ENCODE measurements at places on chromosomes 2 and 18.

DNA sequence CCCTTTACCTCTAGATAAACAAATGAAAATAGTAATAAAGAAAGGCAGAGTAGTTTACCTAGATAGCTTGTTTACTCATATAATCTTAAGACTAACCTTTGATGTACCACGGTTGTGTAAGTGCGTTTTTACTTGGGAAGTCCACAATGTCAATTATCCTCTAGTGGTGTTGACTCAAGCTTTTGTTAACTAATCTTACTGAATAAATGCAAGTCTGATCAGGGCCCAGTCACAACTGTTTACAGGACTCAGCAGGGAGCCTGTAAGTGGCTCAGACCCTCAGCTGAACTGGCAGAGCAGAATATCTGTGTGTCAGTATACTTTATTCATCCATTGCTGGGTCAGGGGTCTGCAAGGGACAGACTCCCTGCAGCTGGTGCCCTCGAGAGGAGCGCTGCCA, 98.1 kb upstream of the ACAA2 start:
- DNase-seq, result peak; percentile 17

DNA sequence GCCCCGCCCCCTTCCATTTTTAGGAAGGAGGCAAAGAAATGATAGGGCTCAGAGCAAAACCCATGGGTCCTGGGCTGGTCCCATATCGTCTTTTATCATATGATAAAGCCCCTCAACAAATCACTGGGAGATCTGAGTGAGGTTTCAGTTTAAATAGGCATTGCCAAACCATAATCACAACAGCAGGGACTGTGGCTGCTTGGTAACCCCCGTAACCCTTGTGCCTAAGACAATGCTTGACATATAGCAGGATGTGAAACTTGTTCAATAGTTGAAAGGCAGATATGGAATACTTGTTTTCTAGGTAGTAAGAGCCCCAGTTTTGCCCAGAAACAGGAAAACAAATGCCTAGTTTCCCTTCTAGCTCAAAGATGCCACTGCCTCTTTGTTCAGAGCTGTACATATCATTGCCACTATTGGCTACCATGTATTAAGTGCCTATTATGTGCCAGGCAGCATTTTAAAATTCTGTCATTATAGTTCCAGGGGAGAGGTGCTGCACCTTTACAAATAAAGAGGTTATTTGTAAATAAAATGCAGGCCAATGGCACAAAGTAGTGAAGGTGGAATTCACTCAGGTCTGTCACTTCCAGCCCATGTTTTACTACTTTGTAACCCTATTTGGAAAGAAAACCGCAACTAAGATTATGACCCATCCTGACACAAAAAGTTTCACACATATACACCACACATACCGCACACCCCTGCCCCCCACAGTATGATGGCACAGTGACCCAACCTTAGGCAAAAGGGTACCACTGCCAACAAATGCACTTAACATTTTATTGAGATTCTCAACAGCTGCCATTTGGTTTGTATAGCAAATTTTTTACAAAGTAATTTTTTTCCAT, 14.2 kb downstream of the NAGK start:
- DNase-seq, result no peak

- no peak for DNase-seq
Measured at GRCh38 chr18:6441200-6441599, 26.5 kb upstream of the L3MBTL4 start.

- no peak for DNase-seq
Measured at GRCh38 chr2:67600222-67600871, 203.2 kb downstream of the ETAA1 start.

DNA sequence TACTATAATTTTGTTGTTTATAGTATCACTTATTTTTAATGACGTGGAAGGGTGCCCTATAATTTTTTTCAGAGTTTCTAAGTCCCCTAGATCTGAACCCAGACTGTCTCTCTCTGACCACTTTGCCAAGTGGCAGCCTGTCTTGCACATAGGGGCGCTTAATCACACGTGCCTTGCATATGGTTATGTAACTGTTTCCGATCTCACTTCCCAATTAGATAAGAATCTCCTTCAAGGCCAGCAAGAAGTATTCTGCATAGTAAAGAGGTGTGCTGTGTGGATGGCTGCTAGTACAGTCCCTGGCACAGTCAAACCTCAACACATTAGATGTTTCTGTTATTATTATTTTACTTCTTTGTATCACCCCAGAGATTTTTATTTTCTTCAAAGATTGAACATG, 197.8 kb upstream of the SIX2 start:
- DNase-seq, result no peak

DNA sequence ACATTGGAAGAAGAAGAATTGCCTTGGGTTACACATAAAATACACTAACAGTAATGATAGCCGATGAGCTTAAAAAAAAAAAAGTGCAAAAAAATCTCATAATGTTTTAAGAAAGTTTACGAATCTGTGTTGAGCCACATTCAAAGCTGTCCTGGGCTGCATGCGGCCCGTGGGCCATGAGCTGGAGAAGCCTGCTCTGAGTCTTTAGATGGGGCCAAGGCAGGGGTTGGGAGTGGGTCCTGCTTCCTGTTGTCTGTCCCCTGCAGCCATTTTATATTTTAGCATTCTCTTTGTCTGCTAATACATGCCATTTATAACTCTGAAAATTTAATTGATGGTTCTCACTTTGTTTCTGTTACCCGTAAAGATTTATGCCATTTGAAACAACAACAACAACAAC, 93.2 kb downstream of the EPC2 start:
- no peak for DNase-seq

- DNase-seq, result no peak
Measured at GRCh38 chr18:40868110-40868858, 1086.8 kb upstream of the PIK3C3 start.

GRCh38 chr2:132419235-132419634, 2.6 kb downstream of the GPR39 start:
- DNase-seq, result no peak

DNA sequence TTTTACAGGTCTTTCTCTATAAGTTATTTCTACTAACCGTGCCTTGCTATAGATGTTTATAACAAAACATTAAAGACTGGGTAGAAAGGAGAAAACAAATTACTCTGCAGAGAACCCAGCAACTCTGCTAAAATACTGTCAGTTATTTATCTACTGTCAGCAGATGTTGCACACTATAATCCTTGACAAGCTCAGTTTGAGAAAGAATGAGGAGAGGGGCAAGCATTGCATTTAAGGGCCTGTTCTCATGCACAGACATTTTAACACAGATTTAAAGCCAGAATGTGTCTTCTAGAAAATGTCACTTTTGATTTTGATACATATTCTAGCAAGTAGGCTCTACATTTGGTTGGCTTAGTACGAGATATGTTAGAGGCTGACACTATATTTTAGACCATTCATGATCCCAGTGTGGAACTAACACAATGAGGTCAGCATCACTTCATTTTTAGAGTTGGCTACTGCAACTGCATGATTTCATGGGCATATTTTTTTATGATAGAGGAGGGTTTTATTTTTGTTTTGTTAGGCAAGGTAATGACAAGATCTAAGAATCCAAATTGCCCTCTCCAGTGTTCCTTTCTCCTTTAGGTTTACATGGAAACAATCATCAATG, 516.4 kb downstream of the ZEB2 start:
- DNase-seq, result no peak

DNA sequence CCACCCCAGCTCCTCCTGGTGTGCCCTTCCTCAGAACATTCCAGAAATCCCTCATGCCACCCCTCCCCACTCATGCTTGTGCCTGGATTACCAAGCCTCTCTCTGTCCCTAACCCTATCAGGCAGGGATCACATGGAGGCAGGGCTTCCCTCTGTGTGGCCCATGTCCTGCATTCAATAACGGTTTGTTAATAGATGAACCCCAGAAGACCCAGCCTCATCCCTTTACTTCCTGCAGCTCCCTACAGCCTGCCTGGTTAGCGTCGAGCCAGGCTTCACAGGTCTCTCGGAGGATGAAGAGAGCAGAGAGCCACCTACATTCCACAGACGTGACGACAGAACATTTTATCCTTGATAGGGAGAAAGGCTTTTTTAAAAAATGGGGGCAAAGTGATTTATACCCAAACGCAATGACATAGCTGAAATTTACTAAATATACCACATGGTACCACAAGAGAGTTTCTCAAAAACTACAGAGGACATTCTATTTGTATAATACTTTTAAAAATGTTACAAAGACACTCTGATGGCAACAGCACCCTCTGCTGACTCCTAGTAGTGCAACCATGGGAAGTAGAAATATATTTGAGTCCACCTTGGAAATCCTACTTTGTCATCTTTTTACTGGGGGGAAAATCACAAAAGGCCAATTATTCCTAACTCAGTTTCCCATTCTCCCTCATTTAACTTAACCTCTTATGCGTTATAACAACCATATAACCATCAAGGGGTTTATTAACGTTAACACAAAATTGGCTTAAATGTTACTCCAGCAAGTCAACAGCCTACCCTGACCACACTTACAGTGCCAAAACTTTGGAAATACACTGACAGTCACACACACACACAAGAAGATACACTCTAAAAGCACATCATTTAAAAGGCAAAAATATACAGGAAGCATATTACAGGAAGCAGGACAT, 30.7 kb downstream of the FBXO15 start:
- DNase-seq, result no peak

DNA sequence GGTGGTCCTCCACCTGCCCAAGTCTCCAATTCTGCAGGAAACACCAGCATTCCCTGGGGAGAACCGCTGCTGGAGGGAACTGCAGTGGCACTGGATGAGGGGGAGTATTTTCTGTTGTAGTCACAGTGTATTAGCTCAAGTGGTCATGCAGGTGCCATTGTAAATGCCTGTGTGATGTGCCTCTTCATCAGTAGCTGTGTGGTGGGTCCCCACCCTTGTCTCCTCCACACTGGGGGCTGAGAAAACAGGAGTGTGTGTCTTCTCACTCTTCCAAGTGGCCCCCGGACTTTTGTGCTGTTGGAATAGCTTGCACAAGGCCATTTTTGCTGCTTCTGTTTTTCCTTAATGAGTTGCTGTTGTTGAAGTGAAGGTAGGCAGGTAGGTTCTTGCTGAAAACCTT, 8.7 kb downstream of the NCK2 start:
- DNase-seq, result no peak

DNA sequence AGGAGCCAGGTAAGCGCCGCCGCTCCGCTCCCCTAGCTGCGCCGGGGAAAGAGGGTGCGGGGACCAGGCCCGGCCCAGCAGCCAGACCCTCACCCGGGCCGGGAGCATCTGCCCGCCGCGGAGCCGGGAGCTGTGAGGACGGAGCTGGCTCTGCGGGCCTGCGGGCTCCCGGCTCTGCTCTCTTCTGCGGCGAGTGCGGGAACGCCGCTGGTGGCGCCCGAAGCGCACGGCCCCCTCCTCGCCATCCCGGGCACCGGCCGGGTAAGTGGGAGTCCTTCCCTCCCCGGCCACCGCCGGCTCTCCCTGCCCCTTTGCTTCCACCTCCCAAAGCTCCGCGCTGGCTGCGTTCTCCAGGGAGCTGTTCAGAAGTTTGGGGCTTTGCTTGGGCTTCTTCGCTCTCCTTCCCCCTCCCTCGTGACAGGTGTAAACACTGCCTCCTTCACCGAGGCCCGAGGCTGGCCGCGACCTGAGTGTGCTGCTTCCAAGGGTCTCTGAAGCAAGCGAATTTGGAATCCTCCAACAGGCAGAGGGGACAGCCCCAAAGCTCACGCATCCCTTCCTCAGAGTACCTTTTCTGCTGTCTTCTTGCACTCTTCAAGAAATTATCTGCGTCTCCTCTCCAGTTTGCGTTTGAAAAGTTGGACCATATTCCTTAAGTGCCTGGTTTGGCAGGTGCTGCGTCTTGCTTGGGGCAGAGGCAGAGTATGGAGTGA, 632 bp downstream of the AFTPH start:
- peak; percentile 51 for DNase-seq

GRCh38 chr18:45777393-45777792, 48.1 kb upstream of the SIGLEC15 start:
- DNase-seq, result no peak

DNA sequence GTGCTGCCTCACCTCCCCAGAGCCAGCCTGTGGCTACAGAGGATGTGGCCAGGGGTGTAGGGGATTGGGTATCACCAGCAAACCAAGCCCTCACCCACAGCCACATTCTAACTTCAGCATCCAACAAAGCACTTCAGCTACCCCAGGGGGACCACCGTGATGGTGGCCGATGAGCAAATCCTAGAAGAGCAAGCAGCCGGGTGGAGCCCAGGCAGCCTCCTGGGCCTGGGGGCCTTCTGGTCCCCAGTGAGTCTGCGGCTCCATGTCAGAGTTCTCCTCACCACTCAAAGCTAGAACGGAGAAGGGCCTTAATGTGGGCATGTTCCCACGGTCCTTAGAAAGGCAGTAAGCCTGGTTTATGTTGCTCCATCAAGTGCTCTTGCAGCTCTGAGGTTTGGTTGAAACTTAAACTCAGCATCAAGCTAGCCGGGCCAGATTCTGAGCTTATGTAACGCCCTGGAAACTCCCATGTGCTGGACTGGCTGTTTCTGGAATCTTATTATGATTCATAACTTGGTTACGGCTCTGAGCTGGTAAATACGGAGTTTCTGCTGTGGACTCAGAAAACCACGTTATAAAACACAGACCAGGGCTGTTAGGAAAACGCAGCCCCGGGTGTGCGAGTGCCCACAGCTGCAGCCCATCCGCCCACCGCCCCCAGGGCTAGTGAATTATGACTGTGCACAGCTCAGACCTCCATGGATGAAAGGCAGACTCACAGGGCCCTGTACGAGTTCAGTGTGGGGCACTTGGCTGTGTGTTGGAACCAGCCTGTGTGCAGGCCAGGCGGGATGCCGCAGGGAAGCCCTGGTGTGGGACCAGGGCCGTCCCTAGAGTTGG, 99.8 kb downstream of the SEPTIN10 start:
- DNase-seq, result no peak

DNA sequence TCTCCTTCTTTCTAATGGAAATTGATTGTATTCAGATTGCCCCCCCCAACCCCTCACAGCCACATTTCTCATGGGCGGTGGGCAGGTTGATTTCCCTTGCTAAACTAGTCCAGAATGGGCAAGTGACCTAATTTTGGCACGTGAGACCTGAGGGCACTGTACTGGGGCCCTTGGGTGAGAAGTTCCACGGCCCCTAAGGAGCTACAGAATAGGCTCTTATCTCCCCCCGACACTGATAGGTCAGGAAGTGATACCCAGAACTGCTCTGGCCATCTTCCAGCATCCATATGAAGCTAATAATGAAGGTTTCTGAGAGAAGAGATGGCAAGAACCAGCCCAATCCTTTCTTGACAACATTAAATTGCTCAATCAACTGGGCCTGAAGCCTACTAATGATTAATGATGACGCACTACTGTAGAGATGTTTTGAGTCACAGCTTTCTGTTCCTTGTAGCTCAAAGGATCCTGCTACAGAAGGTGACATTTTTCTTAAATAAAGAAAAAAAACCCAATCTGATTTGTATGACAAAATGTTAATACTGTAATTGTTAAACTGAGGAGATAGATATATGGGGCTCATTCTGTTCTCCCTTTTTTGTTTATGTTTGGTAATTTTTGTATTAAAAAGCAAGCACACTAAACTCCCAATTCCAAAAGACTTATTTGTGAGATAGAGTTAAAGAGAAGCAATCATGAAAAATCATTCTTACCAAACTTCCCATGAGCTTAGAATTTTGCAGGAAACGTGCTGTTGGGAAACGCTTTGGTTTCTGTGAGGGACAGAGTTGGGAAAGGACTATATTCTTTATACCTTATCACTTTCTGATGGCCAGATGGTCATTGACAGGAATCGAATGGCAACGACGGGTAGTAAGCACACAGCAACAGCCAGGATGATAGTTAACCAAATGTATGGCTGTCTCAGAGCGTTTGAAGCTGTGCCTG, 28.2 kb upstream of the NARS1 start:
- no peak for DNase-seq

All from NCI-H2171 treated with DMSO at 0.1 percent for 48 hours (cell line).